ENCODE measurements at places on chromosomes 12 and 14. TPM values are rescaled to one million over a fixed set of nuclear protein-coding genes. Genes with fewer than 3 reads are reported as not detected.
A peak's percentile ranks its signal among the peaks of the same experiment; 100 is the strongest.

FZD10 gene
- not detected for total RNA-seq

NPAS3 gene
- total RNA-seq = not detected

TMEM229B gene
- not detected for total RNA-seq

AKAP6 gene
- 0.62 TPM for total RNA-seq

GRCh38 chr14:68377459-68377858, 415.4 kb downstream of the ZFP36L1 start:
- H3K27me3 ChIP-seq = no peaks in the 10 kb centered on the region
- no peaks in the 10 kb centered on the region for H3K36me3 ChIP-seq
- H3K27ac ChIP-seq = peak overlapping the region; percentile 67
- DNase-seq = peak; percentile 60

DNA sequence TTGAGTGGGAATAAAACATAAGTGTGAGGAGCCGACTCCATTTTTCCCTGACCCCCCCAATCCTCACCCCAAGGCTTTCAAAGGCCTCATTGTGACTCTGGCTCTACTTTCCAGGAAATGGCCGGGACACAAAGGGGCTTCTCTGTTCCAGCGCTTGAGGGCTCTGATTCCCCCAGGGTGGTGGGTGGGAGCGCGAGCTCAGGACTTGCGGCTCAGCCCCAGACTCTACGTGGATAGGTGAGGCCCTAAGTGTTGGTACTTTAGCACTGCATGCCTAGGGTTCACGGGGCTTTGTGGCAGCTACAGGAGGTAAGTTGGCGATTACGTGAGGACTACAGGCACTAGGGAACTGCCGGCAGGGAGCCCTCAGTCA, 553 bp downstream of the CNPY2 start:
- H3K27me3 ChIP-seq = no peaks in the 10 kb centered on the region
- peaks cover 11% of the 10 kb centered on the region for H3K4me1 ChIP-seq
- H3K4me3 ChIP-seq = peak overlapping the region; percentile 72
- DNase-seq = peak; percentile 22
- H3K36me3 ChIP-seq = peaks cover 55% of the 10 kb centered on the region

GRCh38 chr14:50232276-50232642, 881 bp upstream of the SOS2 start:
- H3K4me3 ChIP-seq = peak overlapping the region; percentile 83
- peaks cover 11% of the 10 kb centered on the region for H3K4me1 ChIP-seq
- H3K27me3 ChIP-seq = no peaks in the 10 kb centered on the region

Data from K562 (cell line).